T-cell (primary cell): ENCODE measurements at places on chromosomes 16 and 17.

GRCh38 chr16:19933740-19934139 is 49.1 kb upstream of the GPRC5B start:
- no peak for DNase-seq

- no peak for DNase-seq
These were observed 337.1 kb downstream of the MAF start for GRCh38 chr16:79263425-79263824.

GRCh38 chr16:86018487-86018886 is 119.5 kb downstream of the IRF8 start:
- DNase-seq, result no peak

GRCh38 chr16:68332411-68333121 is 21.7 kb downstream of the PRMT7 start:
- no peak for DNase-seq

GRCh38 chr17:27180322-27180721 is 113.6 kb upstream of the WSB1 start:
- no peak for DNase-seq

DNA sequence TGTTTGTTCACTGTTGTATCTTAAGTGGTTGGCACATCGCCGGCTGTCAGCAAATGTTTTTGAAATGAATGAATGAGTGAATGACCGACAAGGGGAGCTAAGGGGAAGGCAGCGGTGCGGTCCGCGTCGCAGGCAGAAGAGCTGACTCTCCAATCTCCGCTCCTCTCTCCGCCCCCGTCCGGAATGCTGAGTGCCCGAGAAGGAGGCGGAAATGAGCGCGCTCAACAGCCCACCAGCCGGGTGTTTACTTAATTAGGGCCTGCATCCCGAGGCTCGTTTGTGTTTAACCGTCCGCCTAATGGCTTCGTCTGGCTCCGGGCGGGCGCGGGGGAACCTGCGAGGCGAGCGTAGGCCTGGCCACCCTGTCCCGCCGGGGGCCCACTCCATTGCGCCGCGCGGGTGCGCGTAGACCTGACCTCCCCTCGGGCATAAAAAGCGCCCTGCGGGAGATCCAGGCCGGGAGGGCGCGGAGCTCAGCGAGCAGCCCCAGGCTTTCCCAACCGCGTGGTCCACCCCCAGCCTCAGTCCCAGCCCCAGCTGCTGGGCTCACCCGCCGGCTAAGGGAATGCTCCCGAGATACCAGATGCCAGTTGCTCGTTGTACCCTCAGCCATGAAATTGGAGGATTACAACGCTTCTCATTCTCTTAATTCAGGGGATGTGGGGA is 2.5 kb upstream of the CDH3 start:
- no peak for DNase-seq

DNA sequence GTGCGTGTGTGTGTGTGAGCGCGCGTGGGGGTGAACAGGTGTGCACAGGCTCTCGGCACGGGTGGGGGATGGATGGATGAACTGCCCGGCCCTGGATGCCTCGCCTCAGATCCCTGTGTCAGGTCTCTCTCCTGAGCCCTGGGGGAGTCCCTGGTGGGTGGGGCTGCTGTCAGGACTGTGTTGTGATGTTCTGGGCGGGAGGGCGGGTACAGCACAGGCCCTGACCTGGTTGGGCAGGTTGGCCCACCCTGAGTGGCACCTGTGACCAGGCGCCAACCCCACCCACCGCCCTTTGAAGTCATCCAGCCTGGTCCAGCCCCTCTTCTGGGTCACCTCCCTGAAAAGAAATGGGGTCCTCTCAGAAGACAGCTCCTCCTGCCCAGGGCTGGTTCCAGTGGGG is 41.6 kb upstream of the TAC4 start:
- DNase-seq, result no peak
